Activated naive CD8-positive, alpha-beta T cell treated with anti-CD3 and anti-CD28 coated beads for 36 hours (primary cell): ENCODE measurements at places on chromosomes 13 and 19. TPM values are rescaled to one million over a fixed set of nuclear protein-coding genes. Genes with fewer than 3 reads are reported as not detected.
A peak's percentile ranks its signal among the peaks of the same experiment; 100 is the strongest.

Gene CYP2B6
- not detected for total RNA-seq

GRCh38 chr19:30161770-30162169 is 210.4 kb upstream of the ZNF536 start:
- DNase-seq = no peak
- no peaks in the 10 kb centered on the region for H3K36me3 ChIP-seq
- no peak overlapping the region for H3K4me3 ChIP-seq
- H3K27me3 ChIP-seq = no peaks in the 10 kb centered on the region
- no peaks in the 10 kb centered on the region for H3K4me1 ChIP-seq
- H3K27ac ChIP-seq = no peak overlapping the region

DNA sequence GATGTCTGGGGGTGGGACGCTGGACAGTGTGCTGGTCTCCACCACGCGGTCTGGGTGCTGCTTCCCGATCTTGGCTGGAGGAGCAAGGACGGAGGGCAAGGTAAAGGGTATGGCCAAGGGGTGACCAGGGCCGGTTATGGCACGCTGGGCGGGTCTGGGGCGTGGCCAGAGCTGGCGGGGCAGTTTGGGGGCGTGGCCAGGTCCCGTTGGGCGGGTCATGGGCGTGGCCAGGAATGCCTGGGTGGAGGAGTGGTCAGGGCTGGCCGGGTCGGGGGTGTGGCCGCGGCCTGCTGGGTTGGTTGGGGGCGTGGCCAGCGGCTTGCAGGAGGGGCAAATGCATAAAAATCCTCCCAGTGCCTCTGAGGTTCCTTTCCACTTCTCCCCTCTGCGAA is 19.2 kb downstream of the GPX4 start:
- no peaks in the 10 kb centered on the region for H3K27me3 ChIP-seq
- no peak overlapping the region for H3K4me3 ChIP-seq
- peaks cover 16% of the 10 kb centered on the region for H3K36me3 ChIP-seq
- H3K27ac ChIP-seq = no peak overlapping the region
- peak; percentile 67 for DNase-seq
- H3K4me1 ChIP-seq = no peaks in the 10 kb centered on the region

DNA sequence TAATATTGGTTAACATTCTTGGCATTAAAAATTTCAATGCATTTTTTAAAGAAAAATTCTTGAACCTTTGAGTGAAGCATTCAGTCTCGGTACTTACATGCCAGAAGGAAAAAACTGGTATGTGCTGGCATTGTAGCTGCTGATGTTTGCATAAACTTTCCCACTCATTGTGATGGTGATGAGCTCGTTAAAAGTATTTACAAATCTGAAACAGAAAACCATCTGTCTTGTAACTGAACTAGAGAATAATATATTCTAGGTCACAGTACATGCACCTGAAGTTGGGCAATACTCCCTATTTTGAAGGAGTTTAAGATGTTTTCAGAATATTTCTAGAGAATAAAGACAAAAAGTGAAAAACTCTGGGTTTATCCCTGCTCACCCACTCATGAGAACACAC is 64.1 kb downstream of the SLC15A1 start:
- peaks cover 2% of the 10 kb centered on the region for H3K27me3 ChIP-seq
- DNase-seq = no peak
- no peaks in the 10 kb centered on the region for H3K4me1 ChIP-seq
- H3K27ac ChIP-seq = no peak overlapping the region
- H3K4me3 ChIP-seq = no peak overlapping the region

- H3K4me3 ChIP-seq = peak overlapping the region; percentile 89
- peaks cover 26% of the 10 kb centered on the region for H3K4me1 ChIP-seq
- H3K36me3 ChIP-seq = no peaks in the 10 kb centered on the region
- DNase-seq = no peak
- H3K27ac ChIP-seq = peak overlapping the region; percentile 87
Observed at GRCh38 chr13:44140888-44141724, 232.5 kb upstream of the SERP2 start.

Gene RFPL4A
- not detected for total RNA-seq

GRCh38 chr13:107931056-107931455 is 284.3 kb downstream of the LIG4 start:
- H3K27ac ChIP-seq = no peak overlapping the region
- H3K36me3 ChIP-seq = no peaks in the 10 kb centered on the region
- DNase-seq = no peak
- H3K4me1 ChIP-seq = no peaks in the 10 kb centered on the region
- no peak overlapping the region for H3K4me3 ChIP-seq

GRCh38 chr13:79799059-79799867 is 318.3 kb downstream of the NDFIP2 start:
- H3K4me3 ChIP-seq = no peak overlapping the region
- no peaks in the 10 kb centered on the region for H3K4me1 ChIP-seq
- H3K36me3 ChIP-seq = no peaks in the 10 kb centered on the region
- H3K27ac ChIP-seq = no peak overlapping the region
- DNase-seq = no peak

Gene ELL
- total RNA-seq = 21.0 TPM
